ENCODE measurements at places on chromosomes 6 and 20.

DNA sequence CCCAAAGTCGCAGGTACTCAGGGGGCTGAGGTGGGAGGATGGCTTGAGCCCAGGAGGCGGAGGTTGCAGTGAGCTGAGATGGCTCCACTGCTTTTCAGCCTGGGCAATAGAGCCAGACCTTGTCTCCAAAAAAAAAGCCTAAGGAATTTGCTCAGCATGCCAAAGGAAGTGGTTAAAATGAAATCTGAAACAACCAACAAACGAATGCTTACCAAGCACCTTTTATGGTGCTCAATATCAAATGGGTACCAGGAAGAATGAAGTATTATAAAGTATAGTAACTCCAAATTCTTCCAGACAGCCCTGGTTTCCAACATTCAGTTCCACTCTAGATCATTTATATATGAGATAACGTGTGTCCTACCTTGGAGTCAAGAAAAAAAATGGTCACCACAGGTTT lies 14.0 kb downstream of the GMDS start:
- DNase-seq: no peak

DNA sequence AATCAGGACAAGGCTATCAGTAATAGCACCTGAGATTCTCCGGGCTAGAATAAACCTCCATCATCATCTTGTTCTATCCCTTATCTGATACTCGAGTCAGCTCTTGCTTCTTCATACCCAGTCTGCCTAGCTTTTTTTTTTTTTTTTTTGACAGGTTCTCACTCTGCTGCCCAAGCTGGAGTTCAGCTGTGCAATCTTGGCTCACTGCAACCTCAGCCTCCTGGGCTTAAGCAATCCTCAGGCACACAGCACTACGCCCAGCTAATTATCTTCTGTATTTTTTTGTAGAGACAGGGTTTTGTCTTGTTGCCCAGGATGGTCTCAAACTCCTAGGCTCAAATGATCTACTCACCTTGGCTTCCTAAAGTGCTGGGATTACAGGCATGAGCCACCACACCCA lies 19.5 kb downstream of the SRSF6 start:
- DNase-seq: no peak

DNA sequence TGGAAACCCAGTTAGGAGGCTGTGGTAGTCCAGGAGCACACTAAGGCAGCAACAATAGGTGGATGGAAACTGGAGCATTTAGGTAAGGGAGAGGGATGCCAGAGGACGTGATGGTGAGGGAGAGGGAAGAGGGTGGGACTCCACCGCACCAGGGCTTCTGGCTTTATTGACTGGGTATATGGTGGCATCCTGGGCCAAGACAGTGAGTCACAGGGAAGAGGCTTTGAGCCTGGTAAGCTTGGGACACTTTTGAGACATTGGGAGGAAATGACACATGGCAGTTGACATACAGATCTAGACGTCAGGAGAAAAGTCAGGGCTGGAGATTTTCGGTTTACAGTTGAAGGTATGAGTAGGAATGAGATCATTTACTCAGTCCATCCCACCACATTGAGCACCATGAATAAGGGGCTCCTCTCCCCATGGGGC lies 14.9 kb downstream of the NT5E start:
- no peak for DNase-seq

- DNase-seq: no peak
These were observed 130.4 kb downstream of the OLIG3 start for GRCh38 chr6:137363805-137364138.

- DNase-seq: no peak
These were observed 16.6 kb downstream of the LAMA2 start for GRCh38 chr6:128899341-128900050.

Data from stimulated activated CD8-positive, alpha-beta memory T cell treated with anti-CD3 and anti-CD28 coated beads, Interleukin-15, amount 100 ng/mL, for 24 hours (primary cell).